Effector memory CD4-positive, alpha-beta T cell (primary cell): ENCODE measurements at places on chromosomes 5 and 9.

- DNase-seq = no peak
- H3K36me3 ChIP-seq = no peaks in the 10 kb centered on the region
- no peak overlapping the region for H3K4me3 ChIP-seq
- H3K27me3 ChIP-seq = no peaks in the 10 kb centered on the region
- no peaks in the 10 kb centered on the region for H3K4me1 ChIP-seq
- H3K27ac ChIP-seq = no peak overlapping the region
These were observed 102.7 kb upstream of the TAF11L2 start for GRCh38 chr5:17395106-17395880.

DNA sequence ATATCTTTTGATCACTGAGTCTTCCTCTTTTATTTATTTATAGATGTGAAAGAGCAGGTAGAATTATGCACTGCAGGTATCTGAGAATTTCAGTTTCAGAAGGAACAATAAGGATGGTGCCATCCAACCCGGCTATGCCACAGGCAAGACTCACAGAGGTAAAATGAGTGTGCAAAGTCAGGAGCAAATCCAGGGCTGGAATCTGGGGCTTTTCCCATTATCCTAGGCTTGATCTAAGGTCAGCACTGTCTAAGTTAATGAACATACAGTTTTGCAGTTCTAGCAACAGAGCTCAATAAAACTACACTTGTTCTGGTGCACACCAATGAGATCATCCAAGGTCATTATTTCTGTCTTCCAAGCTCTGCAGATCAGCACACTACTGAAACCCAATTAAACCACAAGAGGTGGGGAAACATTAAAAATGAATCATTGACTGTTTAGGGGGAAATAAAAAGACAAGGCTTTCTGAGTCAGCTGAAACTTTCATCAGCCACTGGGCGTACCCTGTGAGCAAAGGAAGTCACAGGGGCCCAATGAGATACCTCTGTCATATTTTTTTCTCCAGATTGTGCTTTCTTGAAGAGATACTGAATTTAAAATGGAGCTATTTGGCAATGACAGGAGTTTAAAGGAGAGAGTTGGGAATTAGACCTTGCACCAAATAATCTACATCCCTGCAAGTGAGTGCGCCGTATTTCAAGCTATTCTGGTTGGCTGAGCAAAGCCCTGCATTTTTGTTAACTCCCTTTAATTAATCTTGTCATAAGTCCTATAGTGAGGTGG is 662.2 kb upstream of the ZNF608 start:
- no peak overlapping the region for H3K27ac ChIP-seq
- no peak for DNase-seq
- H3K36me3 ChIP-seq = no peaks in the 10 kb centered on the region
- H3K27me3 ChIP-seq = no peaks in the 10 kb centered on the region

DNA sequence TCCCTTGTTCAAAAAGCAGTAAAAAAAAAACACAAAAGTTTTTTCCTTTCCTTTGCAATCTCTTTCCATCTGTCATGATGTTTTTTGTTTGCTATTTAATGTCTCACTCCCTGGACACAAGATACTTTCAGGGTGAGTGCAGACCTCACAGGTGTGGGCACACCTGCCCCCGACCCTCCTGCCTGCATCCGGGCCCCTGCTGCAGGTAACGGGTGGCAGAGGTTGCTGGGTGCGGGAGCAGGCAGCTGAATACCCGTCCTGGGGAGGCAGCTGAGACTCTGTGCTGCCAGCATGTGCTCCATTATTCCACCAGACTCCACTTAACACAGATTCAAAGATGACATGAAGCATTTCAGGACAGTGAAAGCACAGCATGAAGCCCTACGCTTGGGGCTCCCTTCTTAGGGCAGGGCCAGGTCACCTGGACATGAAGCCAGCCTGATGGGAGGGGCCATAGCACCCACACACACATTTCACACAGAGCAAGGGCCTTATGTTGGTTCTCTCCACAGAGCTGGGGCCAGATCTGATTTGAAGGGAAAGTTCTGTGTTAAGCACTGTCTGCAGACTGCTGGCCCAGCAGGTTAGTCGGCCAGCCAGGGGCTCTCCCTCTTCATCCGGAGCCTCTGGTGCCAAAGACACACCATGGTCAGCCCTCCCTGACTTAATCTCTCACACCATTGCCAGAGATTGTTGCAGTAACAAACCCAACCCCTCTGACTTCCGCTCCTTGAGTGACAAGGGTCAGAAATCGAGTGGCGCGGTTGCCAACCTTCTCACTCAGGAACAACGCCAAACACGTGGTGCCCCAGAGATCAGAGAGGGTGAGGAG is 13.0 kb downstream of the NEK6 start:
- DNase-seq = no peak
- H3K4me3 ChIP-seq = no peak overlapping the region
- H3K4me1 ChIP-seq = no peaks in the 10 kb centered on the region
- H3K27ac ChIP-seq = no peak overlapping the region
- H3K27me3 ChIP-seq = no peaks in the 10 kb centered on the region

DNA sequence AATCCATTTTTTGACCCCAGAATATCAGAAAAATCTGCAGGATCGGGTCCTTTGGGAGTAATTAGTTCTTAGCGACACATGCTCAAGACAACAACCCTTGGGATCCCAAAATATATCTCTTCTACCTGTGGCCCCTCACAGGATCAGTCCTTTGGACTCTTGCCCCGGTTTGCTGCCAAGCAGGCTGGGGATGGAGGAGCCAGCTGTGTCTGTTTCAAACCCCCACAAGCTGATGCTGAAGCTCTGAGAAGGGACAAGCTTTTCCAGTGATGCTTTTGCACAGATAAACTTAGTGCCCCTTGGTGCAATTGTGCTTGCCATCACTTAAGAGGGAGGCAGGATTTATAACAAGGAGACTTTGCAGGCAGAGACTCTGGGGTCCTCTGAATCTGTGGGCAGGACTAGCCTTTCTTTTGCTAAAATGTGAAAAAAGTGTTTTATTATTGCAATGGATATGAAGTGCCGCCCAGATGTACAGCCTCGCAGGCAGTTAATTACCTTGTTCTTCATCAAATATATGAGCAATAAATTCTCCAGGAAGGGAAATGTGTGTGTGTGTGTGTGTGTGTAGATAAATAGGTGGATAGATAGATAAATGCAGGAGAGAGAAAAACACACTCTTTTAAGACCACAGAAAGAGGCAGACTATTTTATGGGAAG is 9.6 kb upstream of the LHX2 start:
- no peak for DNase-seq
- peaks cover 5% of the 10 kb centered on the region for H3K4me1 ChIP-seq
- H3K27me3 ChIP-seq = peaks cover 61% of the 10 kb centered on the region
- no peak overlapping the region for H3K4me3 ChIP-seq

GRCh38 chr5:15521381-15522186 is 21.6 kb downstream of the FBXL7 start:
- H3K27me3 ChIP-seq = no peaks in the 10 kb centered on the region
- H3K27ac ChIP-seq = no peak overlapping the region
- H3K4me3 ChIP-seq = no peak overlapping the region
- no peaks in the 10 kb centered on the region for H3K4me1 ChIP-seq

- H3K36me3 ChIP-seq = no peaks in the 10 kb centered on the region
- H3K4me3 ChIP-seq = no peak overlapping the region
- H3K27ac ChIP-seq = no peak overlapping the region
- H3K27me3 ChIP-seq = peaks cover 10% of the 10 kb centered on the region
- DNase-seq = no peak
These were observed 3.2 kb upstream of the ACOT12 start for GRCh38 chr5:81397176-81397575.

GRCh38 chr9:93686127-93686879 is 109.9 kb downstream of the PHF2 start:
- no peaks in the 10 kb centered on the region for H3K4me1 ChIP-seq
- H3K4me3 ChIP-seq = no peak overlapping the region
- no peak for DNase-seq

- no peaks in the 10 kb centered on the region for H3K36me3 ChIP-seq
- H3K4me3 ChIP-seq = no peak overlapping the region
- no peaks in the 10 kb centered on the region for H3K27me3 ChIP-seq
- no peaks in the 10 kb centered on the region for H3K4me1 ChIP-seq
- DNase-seq = no peak
- H3K27ac ChIP-seq = no peak overlapping the region
These were observed 267.4 kb upstream of the VLDLR start for GRCh38 chr9:2354216-2354615.
